ENCODE measurements at places on chromosomes 1 and 21. TPM values are rescaled to one million over a fixed set of nuclear protein-coding genes. Genes with fewer than 3 reads are reported as not detected.

The ACKR1 gene
- 5.2 TPM for polyA plus RNA-seq

The RGL1 gene
- polyA plus RNA-seq, result 43.3 TPM

The RIPPLY3 gene
- 2.0 TPM for polyA plus RNA-seq

The CFAP298 gene
- 44.8 TPM for polyA plus RNA-seq

Measured in right lung (tissue), 10 donors.